GM04503 (cell line): ENCODE measurements at places on chromosomes 2 and 18.

- no peak for DNase-seq
Measured at GRCh38 chr2:235669983-235670962, 176.4 kb downstream of the AGAP1 start.

DNA sequence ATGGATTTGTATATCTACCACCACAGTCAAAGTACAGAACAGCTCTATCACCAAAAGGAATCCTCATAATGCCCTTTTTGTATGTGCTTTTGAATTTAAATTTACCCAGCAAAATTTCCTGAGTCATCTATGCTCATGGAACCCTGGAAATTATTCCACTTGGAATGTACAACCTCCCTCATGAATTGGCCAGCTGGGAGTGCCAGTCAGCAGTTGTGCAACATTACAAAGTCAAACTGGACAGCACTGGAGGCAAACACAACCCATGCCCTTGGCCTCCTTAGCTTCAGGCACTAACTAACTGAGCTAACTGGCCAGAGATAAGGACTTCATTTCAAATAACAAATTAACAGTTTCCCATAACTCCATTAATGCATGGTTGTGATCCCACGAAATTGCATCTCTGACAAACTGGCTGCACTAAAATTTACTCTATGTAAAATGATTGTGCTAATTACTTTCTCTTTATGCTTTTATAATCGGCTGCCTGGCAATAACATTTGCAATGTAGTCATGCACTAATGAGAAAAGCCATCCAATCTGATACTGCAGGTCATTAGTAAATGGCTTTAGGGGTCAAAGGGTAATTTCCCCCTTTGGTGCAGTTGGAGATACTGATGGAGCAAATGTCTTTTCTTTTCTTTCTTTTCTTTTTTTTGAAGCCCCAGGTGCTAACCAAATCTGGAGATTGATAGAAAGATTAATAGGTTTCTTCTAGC is 270.5 kb downstream of the ACTR3 start:
- no peak for DNase-seq

DNA sequence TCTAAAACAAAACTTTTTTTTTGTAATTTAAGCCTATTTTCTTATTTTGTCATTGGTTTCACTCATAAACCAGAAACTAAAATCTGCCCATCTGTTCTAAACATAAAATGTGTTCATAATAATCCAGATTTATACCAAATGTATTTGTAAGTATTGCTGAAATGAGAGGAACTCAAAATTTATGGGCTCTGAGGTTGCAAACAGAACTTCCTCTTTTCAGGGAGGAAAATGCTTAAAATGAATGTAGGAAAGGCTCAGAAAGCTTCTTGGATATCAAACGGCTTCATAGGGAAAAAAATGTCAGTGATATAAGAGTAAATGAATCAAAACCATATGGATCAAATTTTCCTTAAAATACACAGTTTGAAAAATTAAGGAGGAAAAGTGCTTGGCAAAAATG is 83.9 kb downstream of the PAX3 start:
- no peak for DNase-seq

DNA sequence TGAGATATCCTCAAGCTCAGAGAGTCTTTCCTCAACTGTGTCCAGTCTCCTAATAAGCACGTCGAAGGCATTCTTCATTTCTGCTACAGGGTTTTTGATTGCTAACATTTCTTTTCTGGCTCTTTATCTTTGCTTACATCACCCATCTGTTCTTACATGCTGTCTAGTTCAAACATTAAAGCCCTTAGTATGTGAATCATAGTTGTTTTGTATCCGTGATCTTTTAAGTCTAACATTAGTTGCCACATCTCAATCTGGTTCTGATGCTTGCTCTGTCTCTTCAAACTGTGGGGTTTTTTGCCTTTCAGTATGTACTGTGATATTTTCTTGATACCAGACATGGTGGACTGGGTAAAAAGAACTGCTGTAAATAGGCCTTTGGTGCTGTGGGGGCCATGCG is 235.2 kb downstream of the SH3RF3 start:
- DNase-seq = no peak

DNA sequence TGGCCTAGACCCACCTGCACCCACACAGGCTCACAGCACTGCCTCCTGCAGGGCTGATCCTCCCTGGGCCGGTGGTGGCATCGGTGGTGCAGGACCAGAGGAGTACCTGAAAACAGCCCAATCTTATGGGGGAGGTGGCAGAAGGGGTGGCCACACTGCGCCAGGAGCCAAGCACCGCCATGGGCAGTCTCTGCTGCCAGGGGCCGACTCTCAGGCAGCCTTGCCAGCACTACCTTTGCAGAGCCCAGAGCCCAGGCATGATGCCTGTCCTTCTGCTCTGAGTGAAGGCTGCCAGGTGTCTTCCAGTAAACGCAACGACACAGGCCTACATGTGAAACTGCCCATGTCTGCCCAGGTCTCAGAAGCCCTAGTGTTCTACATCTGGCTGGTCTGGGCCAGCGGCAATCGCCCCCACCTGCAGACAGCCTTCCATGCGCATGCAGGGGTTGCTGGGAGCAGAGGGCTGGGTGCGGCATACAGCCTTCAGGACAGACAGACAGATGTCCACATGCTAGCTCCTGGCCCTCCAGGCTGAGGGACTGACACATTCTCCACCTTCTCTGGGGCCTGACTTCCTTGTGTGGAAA is 6.8 kb downstream of the HS6ST1 start:
- no peak for DNase-seq

DNA sequence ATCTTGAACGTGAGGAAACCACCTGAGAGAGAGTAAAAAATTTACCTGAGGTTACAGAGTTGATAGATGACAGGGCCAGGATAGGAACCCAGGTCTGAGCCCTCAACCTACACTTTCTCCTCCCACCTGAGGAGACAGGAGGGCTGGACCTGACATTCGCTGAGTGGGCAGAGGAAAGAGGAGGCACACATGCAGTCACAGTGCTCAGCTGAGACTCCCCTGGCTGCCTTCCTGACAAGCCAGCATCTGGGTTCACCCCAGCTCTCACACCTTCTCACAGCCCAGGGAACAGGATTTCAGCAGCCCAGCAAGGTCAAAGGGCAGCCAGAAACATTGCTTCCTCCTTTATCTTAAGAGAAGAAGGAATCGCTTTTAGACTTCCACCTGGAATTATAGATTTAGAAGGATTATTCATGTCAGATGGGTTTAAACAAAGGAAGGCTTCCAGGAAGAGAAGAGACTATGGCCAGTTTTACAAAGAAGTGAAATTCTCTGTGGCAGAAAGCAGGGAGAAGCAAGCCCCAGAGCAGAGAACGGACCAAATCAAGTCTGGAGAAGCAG is 18.1 kb upstream of the PKDCC start:
- no peak for DNase-seq

DNA sequence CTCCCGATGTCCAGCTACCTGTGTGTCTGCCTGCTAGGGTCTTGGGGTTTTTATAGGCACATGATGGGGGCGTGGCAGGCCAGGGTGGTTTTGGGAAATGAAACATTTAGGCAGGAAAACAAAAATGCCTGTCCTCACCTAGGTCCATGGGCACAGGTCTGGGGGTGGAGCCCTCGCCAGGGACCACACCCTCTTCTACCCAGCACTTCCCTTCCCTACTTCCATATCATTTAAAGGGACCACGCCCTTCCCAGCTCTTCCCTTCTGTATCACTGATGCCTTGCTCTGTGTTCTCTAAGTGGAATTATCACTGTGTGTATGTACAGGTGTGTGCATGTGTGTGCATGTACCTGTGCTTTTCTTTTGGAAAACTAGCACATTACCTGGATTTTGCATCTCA is 6.3 kb downstream of the UGT1A1 start:
- DNase-seq = no peak

GRCh38 chr2:60629305-60629662 is 75.8 kb upstream of the BCL11A start:
- no peak for DNase-seq

DNA sequence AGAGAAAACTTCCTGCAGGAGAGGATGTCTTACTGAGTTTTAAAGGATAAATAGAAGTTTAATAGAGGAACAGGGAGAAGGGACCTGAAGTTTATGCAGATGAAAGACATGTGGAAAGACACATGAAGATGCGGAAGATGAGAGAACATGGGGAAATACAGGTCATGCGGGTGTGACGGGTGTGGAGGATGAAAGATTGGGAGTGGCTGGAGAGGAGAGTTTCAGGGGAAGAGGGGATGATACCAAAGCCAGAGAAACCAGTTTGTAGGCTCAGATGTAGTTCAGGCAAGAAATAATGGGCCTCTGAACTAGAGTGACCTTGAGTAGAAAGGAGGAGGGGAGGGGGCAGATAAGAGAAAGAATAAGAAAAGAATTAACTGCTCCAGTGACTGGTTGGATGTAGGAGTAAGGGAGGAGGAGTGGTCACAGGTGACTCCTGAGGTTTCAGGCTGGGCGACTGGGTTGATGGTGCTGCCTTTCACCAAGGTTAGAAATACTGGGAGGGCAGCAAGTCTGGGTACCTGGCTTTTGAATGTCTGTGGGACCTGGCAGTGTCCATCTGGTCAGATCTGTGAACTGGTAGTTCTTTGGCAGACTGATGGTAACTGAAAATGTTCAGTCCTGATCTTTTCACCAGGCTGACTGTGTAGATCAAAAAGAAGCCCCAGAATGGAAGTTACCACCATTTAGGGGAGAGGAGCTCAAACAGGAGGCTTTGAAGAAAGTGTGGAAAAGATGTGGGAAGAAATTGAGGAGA is 69.4 kb downstream of the TET3 start:
- DNase-seq = no peak

GRCh38 chr2:73892631-73893329 is at the start of gene ACTG2:
Gene ACTG2 (plus strand): TSS chr2:73893008. CDS start chr2:73901312, 8,304 bp downstream.
- no peak for DNase-seq

DNA sequence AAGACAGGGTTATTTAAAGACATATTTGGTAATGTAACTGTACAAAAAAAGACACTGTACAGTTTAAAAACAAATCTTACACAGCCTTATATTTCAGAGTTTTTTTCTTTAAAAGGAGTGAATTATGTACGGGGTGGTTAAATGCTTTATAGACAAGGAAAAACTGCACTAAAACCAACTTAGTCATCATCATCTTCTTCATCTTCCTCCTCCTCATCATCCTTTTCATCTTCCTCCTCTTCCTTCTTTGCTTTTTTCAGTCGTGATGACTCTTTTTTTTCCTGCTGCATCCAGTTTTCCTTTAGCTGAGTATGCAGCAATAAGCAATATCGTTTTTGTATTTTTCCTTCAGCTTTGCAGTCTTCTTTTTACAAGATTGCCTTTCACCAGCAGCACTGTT is 14.6 kb upstream of the MBOAT2 start:
- DNase-seq = no peak

DNA sequence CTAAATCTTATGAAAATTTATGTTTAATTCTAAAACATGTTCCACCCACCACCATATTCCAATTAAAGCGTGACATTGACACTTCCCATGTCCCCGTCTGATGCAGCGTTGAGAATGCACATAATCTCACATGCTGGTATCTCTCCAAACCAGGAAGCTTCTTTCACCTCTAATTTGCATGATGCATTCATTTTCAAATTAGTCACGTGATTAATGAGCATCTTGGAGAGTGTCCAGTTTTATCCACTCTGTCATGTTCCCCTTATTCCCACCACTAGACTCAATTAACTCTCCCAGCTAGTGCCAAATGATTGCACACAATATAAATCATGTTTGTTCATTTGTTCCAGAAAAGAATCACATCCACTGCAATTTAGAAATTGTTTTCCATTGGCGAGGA is 105.8 kb downstream of the RIT2 start:
- DNase-seq = no peak

DNA sequence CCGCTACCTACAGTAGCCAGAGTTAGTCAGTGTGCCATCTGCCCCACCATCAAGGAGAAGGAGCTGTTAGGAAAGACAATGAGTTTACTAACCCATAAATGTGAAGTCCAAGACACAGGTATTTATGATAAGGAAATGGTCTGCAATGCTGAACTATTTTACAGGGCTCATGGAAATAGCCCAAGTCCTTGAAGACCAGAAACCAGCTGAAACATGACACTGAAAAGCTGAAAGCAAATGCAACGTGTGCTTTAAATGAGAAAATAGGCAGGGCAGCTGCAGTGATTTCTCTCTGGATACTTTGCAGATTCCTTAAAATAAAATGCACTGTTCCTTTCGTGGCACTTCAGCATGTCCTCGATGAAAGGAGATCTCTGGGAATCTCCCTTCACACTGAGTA is 256.4 kb upstream of the TCF4 start:
- DNase-seq = no peak
